ENCODE measurements at places on chromosomes 2 and 18.

DNA sequence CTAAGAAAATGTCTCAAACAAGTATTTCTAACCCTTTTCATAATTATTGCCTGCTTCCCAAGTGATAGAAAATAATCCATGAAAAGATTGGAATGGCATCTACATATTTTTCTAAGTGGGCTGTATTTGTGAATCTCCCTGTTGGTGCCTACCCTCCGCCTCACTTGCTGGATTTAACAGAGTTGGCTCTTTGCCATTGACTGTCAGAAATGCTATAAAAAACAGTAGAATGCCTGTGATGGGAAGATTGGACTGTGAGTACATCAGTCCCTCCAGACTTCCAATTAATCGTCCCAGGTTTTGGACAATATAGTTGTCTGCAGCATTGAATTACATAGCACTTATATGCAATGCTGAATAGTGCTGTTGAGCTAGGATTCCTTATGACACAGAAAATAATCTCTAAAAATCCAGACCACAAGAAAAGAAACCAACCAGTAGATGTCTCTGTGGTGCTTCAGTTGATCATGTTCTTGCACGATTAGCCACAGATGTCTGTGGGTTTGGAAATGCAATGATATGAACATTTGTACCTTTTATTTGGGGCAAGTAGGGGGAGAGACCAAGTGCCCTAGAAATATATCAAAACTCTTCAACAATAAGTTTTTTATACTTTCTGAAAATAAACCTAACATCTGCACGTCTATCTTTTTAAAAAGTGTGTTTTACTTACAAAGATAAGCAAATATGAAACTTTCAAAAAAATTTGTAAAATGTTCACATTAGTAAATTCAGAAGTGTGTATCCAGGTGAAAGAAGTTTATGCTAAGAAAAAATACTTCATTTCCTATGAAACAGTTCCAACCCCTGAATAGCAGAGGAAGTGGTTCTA is 88.5 kb downstream of the DYNAP start:
- peak; percentile 86 for DNase-seq

DNA sequence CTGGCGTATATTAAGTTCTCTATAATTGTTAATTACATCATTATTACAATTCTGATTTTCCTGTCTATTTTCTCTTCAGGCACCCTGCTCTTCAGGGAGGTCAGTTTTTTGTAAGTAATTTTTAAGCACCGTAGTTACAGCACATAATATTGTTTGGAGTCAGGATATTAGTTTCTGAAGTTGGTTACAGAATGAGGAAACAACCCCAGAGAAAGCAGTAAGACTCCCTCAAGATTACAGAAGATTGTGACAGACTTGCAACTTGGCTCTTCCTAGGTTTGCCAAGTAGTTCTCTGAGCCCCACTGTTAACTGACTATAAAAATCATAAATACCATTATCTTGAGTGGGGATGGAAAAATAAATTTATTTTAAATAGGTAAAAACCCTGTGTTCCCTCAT is 921 bp downstream of the RPE start:
- no peak for DNase-seq

DNA sequence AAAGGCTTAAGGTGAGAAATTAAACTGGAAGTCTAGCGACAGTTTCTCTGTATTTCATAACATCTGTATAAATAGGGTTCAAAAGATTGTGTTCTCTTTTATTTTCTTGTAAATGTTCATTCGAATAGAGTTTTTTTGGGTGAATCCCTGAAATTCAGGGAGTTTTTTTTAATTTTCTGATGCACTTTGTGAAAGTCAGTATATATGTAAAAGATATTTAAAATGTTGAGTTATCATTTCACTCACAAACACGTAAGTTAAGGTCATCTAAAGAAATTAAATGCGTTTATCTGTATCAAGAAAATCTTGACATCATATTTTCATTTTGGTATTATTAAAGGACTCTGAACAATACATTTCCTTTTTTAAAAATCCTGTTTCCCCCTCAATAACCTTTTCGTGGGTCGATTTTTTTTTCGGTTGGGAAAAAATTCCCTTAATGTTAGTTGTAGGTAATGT is 3.4 kb downstream of the SP9 start:
- DNase-seq, result no peak

GRCh38 chr2:96140941-96141623 is 2.8 kb upstream of the ASTL start:
- DNase-seq, result no peak

DNA sequence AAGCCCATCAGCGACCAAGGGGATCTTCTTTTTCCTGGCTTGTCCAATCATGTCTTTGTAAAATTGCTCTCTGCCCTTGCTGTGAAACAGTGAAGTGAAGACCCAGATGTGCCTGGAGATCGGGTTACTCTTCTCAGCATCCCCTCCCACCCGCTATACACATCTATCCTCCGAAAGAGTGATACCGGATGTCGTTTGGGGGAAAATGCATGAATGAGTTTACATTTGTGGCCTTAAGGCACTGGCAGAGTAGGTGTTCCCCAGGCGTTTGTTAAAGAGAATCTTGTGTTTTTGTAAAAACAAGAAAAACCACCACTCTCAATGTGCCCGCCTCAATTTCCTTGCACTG is 528.3 kb downstream of the CMPK2 start:
- no peak for DNase-seq

DNA sequence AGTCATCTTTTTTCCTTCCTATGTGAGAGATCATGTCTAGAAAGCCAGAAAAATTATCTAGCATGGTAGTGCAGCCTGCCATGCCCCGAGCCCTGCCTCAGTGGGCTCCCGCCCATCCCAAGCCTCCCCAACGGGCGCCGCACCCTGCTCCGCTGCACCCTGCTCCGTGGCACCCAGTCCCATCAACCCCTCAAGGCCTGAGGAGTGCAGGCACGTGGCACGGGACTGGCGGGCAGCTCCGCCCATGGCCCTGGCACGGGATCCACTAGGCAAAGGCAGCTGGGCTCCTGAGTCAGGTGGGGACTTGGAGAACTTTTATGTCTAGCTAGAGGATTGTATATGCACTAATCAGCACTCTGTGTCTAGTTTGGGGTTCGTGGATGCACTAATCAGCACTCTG is 83.4 kb upstream of the COL3A1 start:
- no peak for DNase-seq

- no peak for DNase-seq
These were observed 180.4 kb downstream of the CD8B2 start for GRCh38 chr2:106667478-106668070.

DNA sequence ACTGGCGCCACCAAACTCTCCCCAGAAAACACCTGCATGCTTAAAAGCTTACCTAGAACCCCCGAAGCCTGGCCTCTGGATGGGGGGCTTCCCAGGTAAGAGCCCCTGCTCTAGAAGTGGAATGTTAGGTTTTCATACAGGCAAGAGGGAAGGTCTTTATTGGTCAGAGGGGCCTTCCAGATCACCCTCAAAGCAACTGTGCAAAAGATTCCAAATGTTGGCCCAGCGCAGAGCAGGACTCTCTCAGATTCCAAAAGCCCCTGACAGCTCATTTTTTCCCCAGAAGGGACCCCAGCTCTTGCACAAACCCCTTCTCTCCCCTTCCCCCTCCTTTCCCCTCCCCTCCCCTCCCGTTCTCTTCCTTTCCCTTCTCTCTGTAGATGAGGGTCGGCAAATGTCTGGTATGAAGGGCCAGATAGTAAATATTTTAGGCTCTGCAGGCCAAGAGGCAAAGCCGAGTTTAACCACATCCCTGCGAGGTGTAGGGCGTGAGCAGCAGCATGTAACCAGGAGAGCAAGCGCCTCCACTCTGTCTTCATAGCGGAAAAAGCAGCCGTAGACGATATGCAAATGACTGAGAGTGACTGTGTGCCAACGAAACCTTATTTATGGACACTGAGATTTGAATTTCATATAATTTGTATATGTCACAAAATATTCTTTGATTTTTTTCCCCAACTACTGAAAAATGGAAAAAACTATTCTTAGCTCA is 116.9 kb downstream of the SMAD7 start:
- DNase-seq, result no peak

DNA sequence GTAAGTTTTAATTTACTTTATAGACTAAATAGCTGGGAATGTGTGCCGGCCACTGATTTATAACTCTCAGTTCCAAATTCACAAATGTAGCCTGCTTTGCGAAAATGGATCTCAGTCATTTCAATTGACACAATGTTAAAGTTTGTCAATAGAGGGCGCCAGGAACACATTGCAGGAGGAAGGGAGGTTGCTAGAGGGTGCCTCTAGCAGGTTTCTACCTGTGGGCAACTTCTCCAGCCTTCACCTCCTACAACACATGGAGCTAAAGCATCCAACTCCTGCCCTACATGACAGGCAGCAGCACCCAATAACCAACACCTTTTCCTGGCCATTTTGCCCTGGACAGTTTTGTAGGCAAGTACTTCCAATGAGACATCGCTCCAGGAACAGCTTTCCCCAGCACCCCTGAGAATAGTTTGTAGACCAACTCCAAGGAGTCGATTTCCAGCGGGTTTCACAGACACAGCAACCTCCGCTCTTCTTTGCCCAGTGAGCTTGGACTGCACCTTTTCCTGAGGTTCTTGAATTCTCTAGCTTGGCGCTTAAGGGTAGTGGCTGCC is 784.8 kb upstream of the CDH2 start:
- no peak for DNase-seq

- DNase-seq, result no peak
These were observed 31.0 kb downstream of the SNORC start for GRCh38 chr2:232900811-232901735.

- DNase-seq, result no peak
These were observed 12.9 kb downstream of the PDE11A start for GRCh38 chr2:178059681-178060080.

DNA sequence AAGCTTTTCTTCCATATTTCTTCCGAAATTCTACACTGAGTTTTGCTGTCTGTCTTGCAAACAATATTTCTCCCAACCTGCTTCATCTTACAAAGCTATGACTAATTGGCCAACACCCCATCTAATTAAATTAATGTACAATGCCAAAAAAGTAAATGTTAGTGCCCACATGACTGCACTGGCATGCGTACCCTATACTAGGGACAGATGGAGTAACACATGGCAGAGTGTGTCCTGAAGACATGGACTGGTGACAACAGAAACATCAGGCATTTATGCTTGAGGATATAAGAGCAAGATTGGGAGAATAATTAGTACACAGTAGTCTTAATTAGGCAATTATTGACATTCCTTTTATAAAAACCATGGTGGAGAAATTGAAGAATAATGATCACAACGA is 66.8 kb downstream of the MREG start:
- DNase-seq, result no peak

DNA sequence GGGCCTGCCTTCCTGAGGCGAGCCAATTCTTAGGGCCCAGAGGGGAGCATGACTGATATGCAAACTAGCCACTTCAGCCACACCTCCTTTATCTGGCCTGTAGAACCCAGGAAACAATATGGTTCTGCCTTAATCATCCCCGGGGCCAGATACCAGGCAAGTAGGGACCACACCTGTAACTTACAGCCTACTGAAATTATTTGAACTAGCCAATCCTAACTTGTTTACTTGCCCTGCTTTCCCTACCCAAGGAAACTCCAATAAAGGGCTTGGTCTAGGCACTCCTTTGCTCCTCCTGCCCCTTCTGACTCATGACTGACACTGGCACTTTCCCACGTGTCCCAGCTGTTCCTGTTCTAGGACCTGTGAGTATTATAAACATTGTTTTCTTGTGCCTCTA is 57.6 kb downstream of the MYOM1 start:
- DNase-seq, result peak; percentile 38

- DNase-seq, result peak; percentile 69
These were observed 167.3 kb downstream of the MAIP1 start for GRCh38 chr2:200122683-200123082.

GRCh38 chr2:140893685-140894084 is 1237.1 kb downstream of the LRP1B start:
- DNase-seq, result peak; percentile 77

- peak; percentile 35 for DNase-seq
These were observed 598.6 kb downstream of the NYAP2 start for GRCh38 chr2:225998116-225998515.

- DNase-seq, result peak; percentile 3
These were observed 452 bp downstream of the RAPH1 start for GRCh38 chr2:203534621-203535077.

DNA sequence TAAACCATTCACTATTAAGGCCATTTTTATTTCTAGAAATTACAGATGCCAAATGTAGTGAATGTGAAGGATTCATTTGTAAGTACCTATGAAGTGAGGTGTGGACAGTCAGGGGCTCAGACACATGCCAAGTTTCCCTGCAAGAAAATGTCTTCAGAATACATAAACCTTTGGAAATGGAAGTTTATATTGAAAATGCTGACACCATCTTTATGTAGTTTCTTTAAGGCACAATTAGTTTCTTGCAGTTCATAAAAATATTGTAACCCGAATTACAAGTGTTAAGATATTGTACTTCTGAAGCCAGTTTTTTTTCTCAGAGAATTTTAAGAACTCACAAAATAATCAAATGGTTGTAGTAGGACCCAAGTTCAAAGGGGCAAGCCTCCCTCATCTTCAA is 66.1 kb upstream of the LYPD1 start:
- DNase-seq, result no peak

DNA sequence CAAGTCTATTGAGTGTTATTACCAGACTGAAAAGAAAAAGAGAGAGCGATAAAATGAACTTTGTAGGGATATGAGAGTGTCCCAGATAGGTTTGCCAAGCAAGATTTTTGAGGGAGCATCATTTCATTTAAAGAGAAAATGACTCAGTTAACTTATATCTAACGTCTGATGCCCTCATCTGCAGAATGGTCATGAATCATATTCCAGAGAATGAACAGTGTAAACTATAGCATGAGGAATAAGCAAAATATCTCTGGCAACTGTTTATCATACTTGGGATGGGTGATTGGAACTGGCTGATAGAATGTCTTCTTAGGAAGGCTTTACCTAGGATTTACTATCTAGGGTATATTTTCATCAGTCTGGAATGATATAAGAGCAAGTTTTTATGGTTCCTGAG is 289.4 kb downstream of the CMPK2 start:
- DNase-seq, result peak; percentile 44

- DNase-seq, result no peak
These were observed 201.9 kb downstream of the ZNF407 start for GRCh38 chr18:74799542-74799941.

GRCh38 chr2:241218131-241219029 is 29.9 kb downstream of the ANO7 start:
- DNase-seq, result peak; percentile 63

DNA sequence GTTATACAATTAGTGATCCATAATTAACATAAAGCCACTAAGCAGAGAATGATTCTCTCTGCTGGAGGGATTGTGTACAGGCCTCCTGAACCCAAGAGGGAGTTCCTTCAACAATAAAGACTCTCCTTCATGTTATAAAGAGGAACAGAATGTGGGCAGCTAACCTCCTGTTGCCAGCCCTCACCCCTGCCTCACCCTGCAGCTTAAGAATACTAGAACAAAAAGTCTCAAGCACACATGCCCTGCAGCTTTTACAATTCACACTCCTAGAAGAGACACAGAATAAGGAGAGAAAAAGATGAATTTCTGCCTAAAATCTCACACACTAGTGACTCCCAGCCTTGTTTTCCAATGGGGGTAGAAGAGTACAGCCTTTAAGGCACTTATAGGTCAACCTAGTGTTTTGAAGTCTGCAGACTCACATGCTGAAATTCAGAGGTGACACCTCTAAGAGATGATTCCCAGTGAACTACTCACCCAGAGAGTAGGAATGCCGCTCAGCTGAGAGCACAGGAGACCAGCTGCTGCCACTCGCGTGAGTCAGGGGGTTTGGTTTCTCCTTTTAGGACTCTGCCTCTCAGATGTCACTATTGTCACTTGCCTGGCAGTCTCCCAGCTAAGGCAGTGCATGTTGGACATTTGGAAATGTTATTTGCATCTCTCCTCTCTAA is 32.5 kb upstream of the IL1RL1 start:
- DNase-seq, result peak; percentile 30

- DNase-seq, result no peak
These were observed 30.9 kb downstream of the RTP5 start for GRCh38 chr2:241900251-241901017.

Measured in foreskin fibroblast (primary cell).